Stimulated activated CD8-positive, alpha-beta memory T cell treated with anti-CD3 and anti-CD28 coated beads, Interleukin-7, amount 100 ng/mL, for 24 hours (primary cell): ENCODE measurements at places on chromosomes 16 and 17.

DNA sequence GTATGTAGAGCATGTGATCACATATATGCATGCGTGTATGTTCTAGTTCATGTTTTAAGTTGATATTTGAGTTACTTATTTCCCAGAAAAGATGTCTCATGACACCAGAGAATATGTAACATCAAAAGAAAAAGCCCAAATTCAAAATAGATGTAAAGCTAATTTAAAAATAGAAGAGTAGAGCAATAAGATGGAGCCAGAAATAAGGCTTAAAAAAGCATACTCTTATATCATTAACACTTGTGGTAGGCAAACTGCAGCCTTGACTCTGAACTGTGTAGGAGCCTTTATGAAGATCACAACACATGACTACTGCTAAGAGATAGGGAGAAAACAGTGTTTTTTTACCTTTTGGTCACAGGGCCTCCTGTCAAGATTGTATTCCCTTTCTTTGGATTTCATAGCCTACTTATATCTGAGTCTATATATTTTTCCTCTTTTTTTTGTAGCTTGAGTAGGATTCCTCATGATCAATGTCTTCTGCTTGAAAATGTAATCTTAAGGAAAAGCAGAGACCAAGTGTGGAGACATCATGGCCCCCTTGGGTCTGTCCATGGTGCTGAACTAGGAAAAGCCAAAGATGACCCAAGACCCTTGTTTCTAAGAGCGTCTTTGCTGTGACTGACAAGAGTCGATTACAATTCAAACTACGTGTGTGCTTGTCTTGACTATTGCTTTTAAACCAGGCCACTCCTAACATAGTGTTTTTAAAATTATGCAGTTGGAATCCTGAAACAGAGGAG, 390.4 kb downstream of the SHISA9 start:
- DNase-seq = no peak

DNA sequence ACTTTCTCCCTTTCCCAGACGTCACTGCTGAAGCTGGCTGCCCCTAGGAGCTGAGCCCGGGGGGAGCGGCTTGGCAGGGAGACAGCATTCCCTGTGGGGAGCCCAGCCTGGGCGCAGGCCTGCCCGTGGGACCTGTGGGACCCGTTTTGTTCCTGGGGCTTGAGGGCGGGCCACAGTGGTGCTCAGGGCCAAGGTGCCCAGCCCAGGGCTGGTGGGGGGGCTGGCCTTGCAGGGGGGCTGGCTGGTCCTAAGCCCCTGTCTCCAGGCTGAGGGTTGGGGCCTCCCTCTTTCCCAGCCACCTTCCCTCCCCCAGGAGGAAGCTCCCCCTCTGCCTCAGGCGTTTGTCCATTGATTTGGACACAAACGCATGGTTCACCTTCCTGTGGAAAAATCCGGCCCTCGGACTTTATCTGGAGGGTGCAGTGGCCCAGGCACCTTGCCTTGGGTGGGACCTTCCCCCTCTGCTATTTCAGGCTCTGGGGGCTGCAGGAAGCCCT, 4.4 kb downstream of the NHERF2 start:
- no peak for DNase-seq

DNA sequence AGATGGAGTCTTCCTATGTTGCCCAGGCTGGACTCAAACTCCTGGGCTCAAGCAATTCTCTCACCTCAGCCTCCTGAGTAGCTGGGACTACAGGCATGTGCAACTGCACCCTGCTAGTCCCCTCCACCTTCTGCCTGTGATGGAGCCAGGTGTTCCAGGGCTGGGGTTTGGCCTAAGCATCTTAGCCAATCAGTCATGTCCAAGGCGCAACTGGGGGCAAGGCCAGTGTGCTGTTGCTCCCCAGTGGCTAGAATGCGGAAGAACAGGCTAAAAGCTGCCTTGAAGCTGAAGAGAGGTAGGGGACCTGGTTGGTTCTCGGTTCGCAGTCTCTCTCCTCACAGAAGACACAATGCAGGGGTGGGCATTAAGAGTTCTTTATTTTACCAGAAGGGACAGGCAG, 18.6 kb downstream of the FLOT2 start:
- DNase-seq = no peak

GRCh38 chr16:62363501-62363900, 327.3 kb upstream of the CDH8 start:
- no peak for DNase-seq

GRCh38 chr17:16085066-16085699, 85.6 kb downstream of the TTC19 start:
- no peak for DNase-seq
